ENCODE measurements at places on chromosomes 12 and 14.

DNA sequence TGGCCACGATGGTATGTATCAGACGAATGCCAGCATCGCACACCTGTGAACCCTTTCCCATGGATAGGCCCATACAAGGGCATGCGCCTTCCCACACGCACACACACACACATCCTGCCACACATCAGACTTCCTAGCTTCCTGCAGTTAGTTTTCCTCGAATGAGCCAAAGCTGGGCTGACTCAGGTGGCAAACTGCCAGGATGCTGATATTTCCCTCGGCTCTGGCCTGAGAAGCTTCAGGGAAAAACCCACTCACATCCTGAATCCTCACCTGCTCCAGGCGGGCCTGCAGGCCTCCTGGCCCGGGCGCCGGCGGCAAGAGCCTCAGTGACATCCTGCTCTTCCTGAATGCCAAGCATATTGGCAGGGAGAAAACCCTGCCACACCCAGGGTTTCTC, 22.4 kb downstream of the CALM1 start:
- DNase-seq: no peak

DNA sequence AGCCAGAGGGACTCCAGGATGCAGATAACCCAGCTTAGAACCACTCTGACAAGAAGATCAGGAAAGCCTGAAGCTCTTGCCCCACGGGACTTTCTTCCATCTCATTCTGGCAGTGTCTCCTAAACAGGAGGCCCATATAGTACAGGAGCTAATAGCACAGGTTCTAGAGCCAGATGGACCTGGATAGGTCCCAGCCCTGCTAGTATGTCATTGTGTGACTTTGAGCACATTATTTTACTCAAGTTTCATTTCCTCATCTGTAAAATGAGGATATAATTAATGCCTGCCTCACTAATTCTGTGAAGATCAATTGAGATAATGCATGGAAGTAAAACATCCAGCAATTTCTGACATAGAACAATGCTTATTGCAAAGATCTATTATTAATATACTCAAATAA, 66.5 kb upstream of the GZMB start:
- DNase-seq: no peak

GRCh38 chr14:56120091-56120691, 2.0 kb downstream of the PELI2 start:
- no peak for DNase-seq

- no peak for DNase-seq
Observed at GRCh38 chr14:77006132-77006531, 22.4 kb downstream of the IRF2BPL start.

- DNase-seq: no peak
Observed at GRCh38 chr14:27845241-27845850, 921.2 kb upstream of the FOXG1 start.

DNA sequence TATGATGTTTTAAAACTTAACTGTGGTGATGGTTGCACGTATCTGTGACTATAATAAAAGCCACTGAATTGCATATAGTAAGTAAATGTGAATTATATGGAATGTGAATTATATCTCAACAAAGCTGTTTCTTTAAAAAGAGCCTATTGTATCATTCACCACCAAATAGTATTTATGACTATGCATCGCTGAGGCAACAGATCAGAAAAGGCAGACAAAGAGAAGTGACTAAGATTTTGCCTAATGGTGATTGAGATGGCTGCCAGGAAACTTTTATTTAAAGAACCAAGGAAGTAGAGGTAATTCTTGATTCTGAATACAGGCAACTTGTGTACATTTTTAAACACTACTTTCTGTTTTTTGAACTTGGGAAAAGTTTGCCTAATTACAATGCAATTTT, 31.7 kb downstream of the DHRS7 start:
- no peak for DNase-seq

- no peak for DNase-seq
Observed at GRCh38 chr14:104572024-104572626, 7.4 kb upstream of the C14orf180 start.

DNA sequence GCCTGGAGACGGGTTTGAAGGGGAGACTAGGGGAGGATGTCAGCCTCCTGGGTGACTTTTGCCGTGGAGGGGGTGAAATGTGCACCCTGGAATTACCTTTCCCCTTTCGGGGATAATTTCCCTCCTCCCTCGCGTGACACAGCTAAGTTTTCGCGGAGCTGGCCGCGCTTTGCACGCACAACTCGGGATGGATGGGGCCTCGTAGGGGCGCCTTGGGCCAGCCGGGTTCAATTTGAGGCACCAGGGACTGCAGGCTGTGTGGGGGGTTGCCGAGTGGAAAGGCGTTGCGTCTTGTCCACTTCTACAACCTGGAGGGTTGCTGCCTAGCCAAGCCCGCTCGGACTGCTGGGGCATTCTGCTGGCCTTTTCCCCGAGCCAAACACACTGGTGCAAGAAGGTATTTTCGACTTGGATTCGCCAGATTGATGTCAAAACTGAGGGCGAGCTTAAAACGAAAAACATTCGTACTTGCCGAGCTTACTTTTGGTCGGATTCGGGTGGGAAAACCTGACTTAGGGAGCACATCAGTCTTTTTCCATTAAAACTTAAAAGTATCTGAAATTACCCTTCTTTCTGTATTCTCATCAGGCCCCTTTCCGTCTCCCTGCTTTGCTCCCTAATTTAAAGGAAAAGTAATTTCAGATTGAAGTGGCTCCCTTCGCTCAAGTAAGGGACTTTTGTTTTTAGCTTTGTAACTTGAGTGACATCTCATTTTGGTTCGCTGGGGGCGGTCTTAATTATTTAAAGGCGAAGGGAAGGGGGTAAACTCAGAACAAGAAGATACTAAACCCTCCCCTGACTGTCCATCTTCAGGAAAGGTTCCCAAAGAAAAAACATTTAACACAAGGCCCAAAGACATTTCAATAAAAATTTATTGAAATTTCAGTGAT, 14.3 kb downstream of the TBX3 start:
- no peak for DNase-seq

Measured in CD4-positive, alpha-beta T cell treated with Interleukin-21 for 1 hour (primary cell).